Amniotic stem cell (primary cell): ENCODE measurements at places on chromosomes 4 and X.
A peak's percentile ranks its signal among the peaks of the same experiment; 100 is the strongest.

DNA sequence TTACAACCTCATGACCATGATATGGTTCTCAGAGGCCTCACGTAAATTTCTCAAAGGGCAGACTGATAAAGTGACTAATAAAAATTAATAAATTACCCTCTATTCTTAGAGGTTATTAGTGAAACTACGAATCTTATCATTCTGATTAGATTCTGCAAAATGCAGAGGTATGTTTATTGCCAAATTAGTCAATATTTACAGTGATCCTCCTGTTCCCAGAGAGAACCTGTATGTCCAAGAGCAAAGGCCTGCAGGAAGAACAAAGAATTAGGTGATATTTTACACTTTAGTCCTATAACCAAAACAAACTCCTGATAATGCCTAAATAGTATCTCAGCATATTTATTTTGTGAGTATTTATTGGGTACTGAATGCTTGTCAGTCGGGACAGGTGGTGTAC lies 58.1 kb downstream of the FAM13A start:
- no peak for DNase-seq

DNA sequence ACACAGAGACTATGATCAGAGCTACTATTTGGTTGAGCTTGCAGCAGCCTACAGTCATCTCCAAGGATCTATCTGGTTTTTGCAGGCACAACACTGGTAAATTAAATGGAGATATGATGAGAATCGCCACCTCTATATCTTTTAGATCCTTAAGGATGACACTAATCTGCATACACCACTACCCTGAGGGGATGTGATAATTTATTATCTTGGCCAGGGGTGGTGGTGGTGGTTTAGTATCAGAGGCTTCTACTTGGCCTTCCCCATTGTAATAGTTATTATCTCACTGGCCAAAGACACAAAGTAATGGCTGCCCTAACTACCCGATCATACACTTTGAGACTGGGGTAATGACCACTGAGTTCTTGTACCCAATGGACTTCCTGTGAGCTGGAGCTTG lies 21.2 kb downstream of the CCDC160 start:
- DNase-seq, result no peak

GRCh38 chrX:3262901-3263300 lies 83.6 kb downstream of the MXRA5 start:
- peak; percentile 72 for DNase-seq

DNA sequence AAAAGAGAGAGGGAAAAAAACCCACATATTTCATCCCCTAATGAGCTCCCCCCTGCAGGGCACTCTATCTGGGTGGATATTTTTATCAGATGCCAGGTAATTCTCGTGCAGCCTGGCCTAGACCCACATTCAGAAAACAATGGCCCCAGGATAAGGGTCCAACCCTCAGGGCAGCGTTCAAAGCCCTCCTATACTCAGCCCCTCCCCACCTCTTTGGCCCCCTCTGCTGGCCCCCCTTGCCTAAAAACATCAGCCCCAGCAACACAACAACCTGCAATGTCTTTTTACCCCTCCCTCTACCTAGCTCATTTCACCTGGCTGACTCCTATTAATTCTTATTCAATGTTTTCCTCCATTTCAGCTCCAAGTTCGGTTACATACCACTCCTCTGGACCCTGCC lies 145.4 kb upstream of the MED14 start:
- no peak for DNase-seq

DNA sequence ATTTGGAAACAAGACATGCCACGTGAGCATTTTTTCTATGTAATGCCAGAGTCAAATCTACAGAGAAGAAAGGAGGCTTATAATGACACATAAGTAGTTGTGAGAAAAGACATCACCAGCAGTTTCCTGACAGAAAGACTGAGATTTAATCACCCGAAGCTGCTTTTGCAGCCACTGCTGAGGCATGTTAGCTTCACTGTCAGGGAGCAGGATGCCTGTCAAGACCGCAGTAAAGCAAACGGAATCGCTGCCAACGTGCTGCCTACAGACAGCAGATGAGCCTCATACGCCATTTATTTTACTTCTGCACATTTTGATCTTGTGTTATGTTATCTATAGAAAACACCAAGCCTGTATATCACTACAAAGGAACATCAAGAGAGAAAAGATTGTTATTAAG lies 68.7 kb upstream of the NDST3 start:
- DNase-seq, result no peak

DNA sequence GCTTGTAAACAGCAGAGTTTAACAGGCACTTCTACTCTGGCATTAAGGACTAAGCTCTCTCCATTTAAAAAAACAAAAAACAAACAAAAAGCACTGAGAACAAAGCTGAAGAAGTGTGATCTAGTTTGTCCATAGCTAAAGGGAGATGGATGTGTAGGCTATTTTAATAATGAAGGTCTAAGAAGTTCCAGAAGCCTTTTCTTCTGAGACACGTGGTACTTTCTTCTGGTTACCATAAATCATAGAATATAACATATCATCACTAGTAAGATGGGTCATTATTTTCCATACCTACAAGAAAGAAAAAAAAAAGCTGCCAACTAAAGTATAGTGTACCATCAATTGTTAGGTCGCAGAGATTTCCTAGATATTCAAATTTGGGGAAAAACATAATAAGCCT lies 722 bp upstream of the NBDY start:
- no peak for DNase-seq

GRCh38 chrX:115344885-115345614 lies 55.5 kb downstream of the LUZP4 start:
- DNase-seq, result peak; percentile 74

DNA sequence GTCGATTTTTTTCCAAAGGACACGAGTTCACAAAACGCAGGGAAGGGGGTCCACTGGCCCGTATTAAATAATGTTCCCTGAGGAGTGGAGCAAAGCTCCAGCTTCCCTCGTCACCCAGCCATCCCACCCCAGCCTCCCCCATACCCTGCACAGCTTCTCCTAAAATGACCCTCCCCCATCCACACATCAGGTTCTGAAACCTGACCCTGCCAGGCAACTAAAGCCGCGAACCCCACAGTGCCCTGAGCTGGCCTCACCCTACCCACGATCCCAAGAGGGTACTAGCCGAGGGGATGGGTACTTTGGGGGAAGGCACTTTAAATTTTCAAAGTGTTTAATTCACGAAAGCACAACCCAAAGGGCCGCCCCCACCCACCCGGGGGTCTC lies 634 bp downstream of the APOO start:
- no peak for DNase-seq

- no peak for DNase-seq
Observed at GRCh38 chr4:123399627-123400358, 3.2 kb downstream of the SPRY1 start.

DNA sequence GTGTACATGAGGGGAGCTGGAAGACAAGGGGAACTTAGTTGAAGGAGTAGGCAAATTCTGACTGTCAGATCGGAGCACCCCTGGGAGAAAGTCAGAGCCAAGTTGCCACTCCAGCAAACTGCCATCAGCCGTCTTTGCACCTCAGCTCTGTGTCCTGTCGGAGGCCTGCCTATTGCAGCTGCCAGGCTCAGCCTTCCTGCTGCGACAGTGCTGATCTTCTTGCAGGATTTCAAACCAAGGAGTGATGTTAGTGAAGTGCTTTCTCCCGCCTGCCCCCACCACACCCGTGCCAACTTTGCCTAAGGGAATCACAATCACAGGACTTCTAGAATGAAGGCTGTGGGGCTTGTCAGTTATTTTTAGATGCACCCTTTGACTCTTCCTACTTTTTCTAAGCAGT lies 185.3 kb downstream of the KIT start:
- DNase-seq, result no peak

GRCh38 chrX:78123190-78123589 lies 16.3 kb downstream of the TAF9B start:
- no peak for DNase-seq

- DNase-seq, result no peak
Observed at GRCh38 chr4:78889955-78890354, 49.3 kb downstream of the PAQR3 start.
